Left ventricle myocardium superior (tissue), 1 donor: ENCODE measurements at places on chromosomes 1 and 21. TPM values are rescaled to one million over a fixed set of nuclear protein-coding genes. Genes with fewer than 3 reads are reported as not detected.

GRCh38 chr1:53371121-53371666 is 43.3 kb upstream of the LRP8 start:
- DNase-seq: no peak

GRCh38 chr1:165699577-165699976 is 1.2 kb upstream of the ALDH9A1 start:
- DNase-seq: no peak

DNA sequence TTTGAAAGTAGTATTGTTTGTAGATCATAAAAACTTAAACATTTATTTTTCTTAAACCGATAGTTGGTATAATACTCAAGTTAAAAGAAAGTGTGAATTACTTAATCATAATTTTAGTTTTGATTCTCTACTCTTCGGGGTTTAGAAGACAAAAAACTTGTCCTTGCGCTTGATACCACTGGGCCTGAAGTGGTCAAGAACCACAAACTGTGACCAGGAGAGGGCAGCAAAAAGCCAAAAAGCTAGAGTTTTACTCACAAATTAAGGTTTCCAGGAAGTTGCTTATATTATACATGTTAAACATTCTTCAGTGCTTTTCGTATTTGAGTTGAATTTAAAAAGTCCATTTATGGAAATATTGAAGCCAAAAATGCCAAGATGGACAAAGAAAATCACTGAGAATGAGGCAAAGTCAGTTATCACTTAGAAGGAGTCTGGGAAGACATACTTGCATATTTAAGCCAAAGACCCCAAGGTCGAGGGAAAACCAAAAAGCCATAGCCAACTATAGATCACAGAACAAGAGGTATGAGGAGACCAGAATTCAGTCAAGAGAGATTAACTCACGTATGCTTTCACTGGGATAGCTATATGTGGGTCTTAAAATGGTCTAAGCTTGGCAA is 34.2 kb downstream of the EFCAB7 start:
- no peak for DNase-seq

DNA sequence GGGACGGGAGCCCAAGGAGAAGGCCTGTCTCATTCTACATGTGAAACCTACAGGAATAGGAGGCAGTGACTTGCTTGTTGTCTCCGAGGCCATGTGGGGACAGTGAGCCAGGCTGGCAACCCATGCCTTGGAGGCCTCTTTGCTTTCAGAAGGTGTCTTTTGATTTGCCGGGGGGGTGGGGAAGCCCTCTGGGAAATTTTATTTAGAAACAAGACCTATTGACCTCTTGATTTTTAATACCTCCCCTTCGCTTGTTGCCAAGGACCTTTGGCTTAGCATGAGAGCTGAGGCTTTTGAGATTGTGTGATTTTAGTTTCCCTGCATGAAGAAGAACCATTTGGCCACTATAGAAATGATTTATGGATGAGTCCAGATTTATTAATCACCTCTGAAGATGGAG is 4.1 kb downstream of the ARMH1 start:
- DNase-seq: no peak

DNA sequence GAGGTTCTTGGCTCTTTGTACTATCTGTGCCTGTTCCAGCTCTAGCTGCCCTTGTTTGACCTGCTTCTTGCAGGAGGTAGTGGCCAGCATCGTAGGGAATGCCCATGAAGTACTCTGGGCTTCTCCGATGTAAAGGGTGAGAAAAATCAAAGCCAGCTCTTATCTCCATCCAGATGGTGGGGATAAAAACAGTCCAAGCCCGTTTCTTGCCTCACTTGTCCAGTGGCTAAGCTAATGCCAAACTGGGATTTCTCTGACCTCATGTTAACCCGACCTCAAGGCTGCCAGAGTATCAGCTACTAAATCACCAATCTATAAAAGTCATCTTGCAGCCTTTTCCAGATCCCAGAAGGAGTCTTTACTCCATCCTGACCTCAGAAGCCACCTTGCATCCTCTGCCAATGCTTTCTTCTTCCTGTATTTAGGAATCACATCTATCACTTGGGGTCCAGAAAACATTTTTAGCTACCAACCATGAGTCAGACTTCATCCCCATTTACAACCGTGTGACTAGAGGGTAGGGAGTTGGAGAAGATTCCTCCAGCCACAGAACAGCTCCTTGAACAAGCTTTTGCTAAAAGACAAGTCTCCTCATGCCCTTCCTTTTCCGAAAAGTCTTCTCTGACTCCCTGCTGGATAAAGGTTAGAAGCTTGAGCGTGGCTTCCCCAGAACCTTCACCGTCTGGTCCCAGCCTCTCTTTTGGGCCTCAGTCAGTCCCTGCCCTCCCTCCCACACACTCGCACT is 35.9 kb downstream of the KCNC4 start:
- DNase-seq: no peak

PLA2G2D gene
- not detected for total RNA-seq
